Activated CD8-positive, alpha-beta memory T cell treated with anti-CD3 and anti-CD28 coated beads, Interleukin-2, amount 10 ng/mL, durations not matched to agents 7 days and 5 days (primary cell): ENCODE measurements at places on chromosomes 5 and 9. TPM values are rescaled to one million over a fixed set of nuclear protein-coding genes. Genes with fewer than 3 reads are reported as not detected.

- no peaks in the 10 kb centered on the region for H3K36me3 ChIP-seq
- no peak overlapping the region for H3K27ac ChIP-seq
- H3K4me1 ChIP-seq: peaks cover 1% of the 10 kb centered on the region
- no peak overlapping the region for H3K4me3 ChIP-seq
- H3K27me3 ChIP-seq: peaks cover 3% of the 10 kb centered on the region
These were observed 39.4 kb downstream of the RUSC2 start for GRCh38 chr9:35529161-35529823.

GRCh38 chr5:78961743-78962142, 23.4 kb downstream of the ARSB start:
- no peak overlapping the region for H3K4me3 ChIP-seq
- H3K36me3 ChIP-seq: peaks cover 14% of the 10 kb centered on the region
- H3K27ac ChIP-seq: no peak overlapping the region
- no peaks in the 10 kb centered on the region for H3K27me3 ChIP-seq

- H3K4me1 ChIP-seq: no peaks in the 10 kb centered on the region
- no peak overlapping the region for H3K4me3 ChIP-seq
- H3K27ac ChIP-seq: no peak overlapping the region
- DNase-seq: no peak
These were observed 123.5 kb upstream of the TARS1 start for GRCh38 chr5:33317271-33317670.

The IL5 gene
- 20.0 TPM for total RNA-seq

The SPATA31D4 gene
- total RNA-seq: not detected

- no peak overlapping the region for H3K4me3 ChIP-seq
- peaks cover 61% of the 10 kb centered on the region for H3K27me3 ChIP-seq
- no peak overlapping the region for H3K27ac ChIP-seq
- no peak for DNase-seq
These were observed 39.0 kb downstream of the ADAMTS12 start for GRCh38 chr5:33852837-33853236.

The SEMA6A gene
- total RNA-seq: 0.40 TPM

DNA sequence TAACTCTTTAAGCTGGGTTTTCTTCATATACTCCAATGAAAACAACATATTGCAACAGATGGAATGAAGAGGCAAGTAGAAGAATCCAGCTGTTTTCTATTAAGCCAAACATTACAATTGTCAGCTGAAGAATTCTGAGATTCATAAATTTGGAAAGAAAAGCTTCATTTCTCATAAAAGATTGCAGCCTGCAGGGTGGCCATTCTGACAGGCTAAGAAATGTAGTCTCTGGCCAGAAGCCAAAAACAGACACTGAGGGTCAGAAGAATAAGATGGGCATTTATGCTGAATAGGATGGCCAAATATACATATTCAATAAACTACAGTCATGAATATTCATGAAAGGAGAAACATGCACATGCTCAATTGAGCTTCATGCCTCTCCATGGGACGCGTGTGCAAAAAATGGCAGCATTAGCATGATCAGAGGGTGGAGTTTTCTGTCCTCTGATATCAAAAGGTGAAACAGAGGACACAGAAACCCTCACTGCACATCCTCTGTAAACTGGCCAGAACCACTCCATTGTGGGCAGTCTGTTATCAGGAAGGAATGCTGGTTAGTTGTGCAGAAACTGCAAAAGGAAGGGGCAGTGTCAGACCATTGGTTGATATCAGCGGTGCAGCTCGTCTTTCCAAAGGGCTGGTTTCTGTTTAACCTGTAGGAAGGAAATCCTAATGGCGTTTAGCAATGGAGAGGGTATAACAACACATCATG, 50.2 kb downstream of the FXN start:
- H3K27me3 ChIP-seq: no peaks in the 10 kb centered on the region
- H3K36me3 ChIP-seq: no peaks in the 10 kb centered on the region
- no peaks in the 10 kb centered on the region for H3K4me1 ChIP-seq
- H3K27ac ChIP-seq: no peak overlapping the region

DNA sequence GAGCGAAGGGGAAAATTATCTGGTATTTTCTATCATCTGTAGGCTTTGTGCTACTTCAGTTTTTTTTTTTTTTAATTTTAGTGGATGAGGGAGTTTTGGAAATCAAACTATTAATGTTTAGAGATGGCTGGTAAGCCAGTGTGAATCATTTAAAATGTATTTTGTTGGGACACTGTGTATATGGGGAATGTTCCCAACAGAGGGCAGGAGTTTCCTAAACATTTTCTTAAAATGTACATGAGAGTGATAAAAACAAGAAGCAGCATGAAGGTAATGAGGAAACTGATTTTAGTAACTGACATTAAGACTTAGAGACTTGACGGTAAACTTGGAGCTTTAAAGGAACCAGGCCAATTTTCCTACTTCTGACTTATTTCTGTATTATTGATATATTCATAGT, 68.2 kb upstream of the ITGA2 start:
- H3K27ac ChIP-seq: no peak overlapping the region
- H3K27me3 ChIP-seq: no peaks in the 10 kb centered on the region
- H3K4me3 ChIP-seq: no peak overlapping the region
- H3K36me3 ChIP-seq: peaks cover 7% of the 10 kb centered on the region
- no peak for DNase-seq

- no peak overlapping the region for H3K27ac ChIP-seq
- H3K4me1 ChIP-seq: no peaks in the 10 kb centered on the region
- H3K36me3 ChIP-seq: no peaks in the 10 kb centered on the region
- no peak overlapping the region for H3K4me3 ChIP-seq
- DNase-seq: no peak
These were observed 23.7 kb upstream of the TAS2R1 start for GRCh38 chr5:9653811-9654210.

The ZNF484 gene
- total RNA-seq: 11.9 TPM

The MTX3 gene
- 31.4 TPM for total RNA-seq

DNA sequence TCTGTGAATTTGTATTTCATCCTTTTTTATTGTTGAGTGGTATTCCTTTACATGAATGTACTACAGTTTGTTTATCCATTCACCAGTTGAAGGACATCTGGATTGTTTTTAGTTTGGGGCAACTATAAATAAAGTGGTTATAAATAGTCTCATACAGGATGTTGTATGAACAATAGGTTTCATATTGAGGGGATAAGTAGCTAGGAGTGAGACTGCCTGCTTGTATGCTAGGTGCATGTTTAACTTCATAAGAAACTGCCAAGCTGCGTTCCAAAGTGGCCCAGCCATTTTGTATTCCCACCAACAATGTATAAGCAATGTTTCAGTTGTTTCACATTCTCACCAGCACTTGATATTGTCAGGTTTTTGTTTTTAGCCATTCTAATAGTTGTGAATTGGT, 21.5 kb downstream of the OTULINL start:
- peaks cover 35% of the 10 kb centered on the region for H3K4me1 ChIP-seq
- peaks cover 79% of the 10 kb centered on the region for H3K36me3 ChIP-seq
- peak overlapping the region; percentile 24 for H3K27ac ChIP-seq
- H3K27me3 ChIP-seq: no peaks in the 10 kb centered on the region
- DNase-seq: no peak
- H3K4me3 ChIP-seq: no peak overlapping the region
